ENCODE measurements at places on chromosomes 16 and 17. TPM values are rescaled to one million over a fixed set of nuclear protein-coding genes. Genes with fewer than 3 reads are reported as not detected.

- no peak overlapping the region for H3K27ac ChIP-seq
- no peak for DNase-seq
- peaks cover 12% of the 10 kb centered on the region for H3K36me3 ChIP-seq
- no peaks in the 10 kb centered on the region for H3K27me3 ChIP-seq
Measured at GRCh38 chr16:21185659-21186325, 25.6 kb downstream of the ZP2 start.

GRCh38 chr16:1275791-1276579 lies 20.1 kb downstream of the TPSD1 start:
- no peaks in the 10 kb centered on the region for H3K36me3 ChIP-seq
- peak; percentile 44 for DNase-seq
- no peaks in the 10 kb centered on the region for H3K4me1 ChIP-seq
- H3K27me3 ChIP-seq, result peaks cover 48% of the 10 kb centered on the region

DNA sequence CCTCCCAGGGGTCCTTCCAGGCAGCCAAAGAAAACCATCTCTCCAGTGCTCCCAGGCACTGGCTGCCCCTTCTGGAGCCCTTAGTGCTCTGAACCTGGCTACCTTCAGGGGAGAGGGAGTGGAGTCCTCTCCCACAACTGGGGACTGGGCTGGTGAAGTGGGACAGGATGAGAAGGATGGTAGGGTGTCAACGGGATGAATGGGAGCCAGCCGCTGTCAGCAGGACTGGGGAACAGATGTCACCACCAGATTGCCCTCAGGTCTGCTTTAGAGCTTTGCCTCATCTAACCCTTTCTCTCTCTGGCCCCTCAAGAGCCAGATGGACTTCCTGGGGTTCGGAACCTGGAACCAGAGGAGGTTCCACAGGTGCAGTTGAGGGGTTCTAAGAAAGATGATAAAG lies 488 bp upstream of the SEBOX start:
- no peaks in the 10 kb centered on the region for H3K4me1 ChIP-seq
- peaks cover 17% of the 10 kb centered on the region for H3K36me3 ChIP-seq
- H3K4me3 ChIP-seq, result no peak overlapping the region
- no peaks in the 10 kb centered on the region for H3K27me3 ChIP-seq

DNA sequence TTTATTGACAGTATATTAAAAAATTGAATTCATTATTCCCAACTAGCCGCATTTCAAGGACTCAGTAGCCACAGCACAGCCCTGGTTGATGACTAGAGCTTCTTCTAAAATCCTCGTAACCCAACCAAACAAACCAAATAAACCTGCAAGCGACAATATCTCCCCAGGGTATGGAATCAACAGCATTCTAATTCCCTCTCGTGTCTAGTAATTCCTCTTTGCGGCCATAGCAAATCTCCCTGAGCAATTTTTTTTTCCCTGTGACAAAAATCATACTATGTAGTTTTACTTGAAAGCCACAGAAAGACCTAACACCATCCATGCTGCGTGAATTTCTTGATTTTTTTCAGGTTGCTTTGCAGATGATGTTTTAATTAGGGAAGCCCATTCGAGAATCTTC lies 143.4 kb upstream of the MYOCD start:
- H3K4me3 ChIP-seq, result no peak overlapping the region
- peaks cover 53% of the 10 kb centered on the region for H3K4me1 ChIP-seq
- DNase-seq, result no peak
- H3K27me3 ChIP-seq, result no peaks in the 10 kb centered on the region

- no peak for DNase-seq
- H3K36me3 ChIP-seq, result peaks cover 35% of the 10 kb centered on the region
- H3K4me3 ChIP-seq, result peak overlapping the region; percentile 93
- H3K4me1 ChIP-seq, result peaks cover 16% of the 10 kb centered on the region
Measured at GRCh38 chr16:54285414-54286089, 1.0 kb downstream of the IRX3 start.

DNA sequence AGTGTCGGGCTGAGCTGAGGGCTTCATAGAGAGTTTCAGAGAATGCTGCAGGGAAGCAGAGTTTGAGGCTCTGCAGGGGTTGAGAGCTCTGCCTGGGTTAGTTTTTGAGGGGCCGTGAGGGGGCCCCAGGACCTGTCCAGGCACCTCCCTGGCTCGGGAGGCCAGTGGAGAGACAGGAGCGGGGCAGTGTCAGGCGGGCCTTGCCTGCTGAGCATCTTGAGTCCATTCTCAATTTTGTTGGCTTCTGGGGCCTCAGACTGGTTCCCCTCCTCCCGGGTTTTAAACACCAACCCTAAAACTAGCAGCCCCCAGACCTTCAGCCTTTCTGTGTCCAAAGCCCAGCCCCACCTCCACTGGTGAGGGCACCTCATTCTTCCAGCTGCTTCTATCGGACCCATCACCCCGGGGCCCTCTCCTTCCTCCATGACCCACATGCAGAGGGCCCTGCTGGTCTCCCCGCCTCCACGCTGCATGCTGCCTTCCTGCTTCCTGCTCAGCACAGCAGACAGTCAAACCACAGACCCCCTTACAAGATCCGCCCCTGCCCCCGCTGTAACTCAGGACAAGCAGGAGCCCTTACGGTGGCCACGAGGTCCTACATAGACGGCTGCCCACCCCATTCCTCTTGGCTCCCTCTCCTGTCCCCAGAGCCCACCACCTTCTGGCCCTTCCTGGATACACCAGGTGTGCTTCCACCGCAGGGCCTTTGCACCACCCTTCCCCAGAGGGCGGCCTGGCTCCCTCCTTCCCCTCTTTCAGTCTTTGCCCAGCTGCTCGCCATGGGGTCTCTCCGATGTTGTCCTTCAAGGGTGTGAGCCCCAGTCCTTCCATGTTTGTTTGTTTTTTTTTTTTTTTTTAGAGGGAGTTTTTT lies 3.8 kb downstream of the RNF213 start:
- DNase-seq, result no peak
- H3K36me3 ChIP-seq, result peaks cover 46% of the 10 kb centered on the region
- peaks cover 42% of the 10 kb centered on the region for H3K4me1 ChIP-seq
- H3K4me3 ChIP-seq, result no peak overlapping the region

- no peak overlapping the region for H3K4me3 ChIP-seq
- H3K4me1 ChIP-seq, result no peaks in the 10 kb centered on the region
- H3K36me3 ChIP-seq, result no peaks in the 10 kb centered on the region
- DNase-seq, result no peak
- H3K27me3 ChIP-seq, result no peaks in the 10 kb centered on the region
Measured at GRCh38 chr16:68782198-68783174, 45.4 kb downstream of the CDH1 start.

GRCh38 chr17:70307430-70308225 lies 138.3 kb downstream of the KCNJ2 start:
- no peak overlapping the region for H3K27ac ChIP-seq
- no peak for DNase-seq
- H3K27me3 ChIP-seq, result 0 out of 2 replicates have a peak, but pooled peaks cover 3% of the 10 kb centered on the region

GRCh38 chr16:73025151-73025855 lies 22.6 kb downstream of the ZFHX3 start:
- peaks cover 20% of the 10 kb centered on the region for H3K4me1 ChIP-seq
- DNase-seq, result no peak
- H3K4me3 ChIP-seq, result no peak overlapping the region

DNA sequence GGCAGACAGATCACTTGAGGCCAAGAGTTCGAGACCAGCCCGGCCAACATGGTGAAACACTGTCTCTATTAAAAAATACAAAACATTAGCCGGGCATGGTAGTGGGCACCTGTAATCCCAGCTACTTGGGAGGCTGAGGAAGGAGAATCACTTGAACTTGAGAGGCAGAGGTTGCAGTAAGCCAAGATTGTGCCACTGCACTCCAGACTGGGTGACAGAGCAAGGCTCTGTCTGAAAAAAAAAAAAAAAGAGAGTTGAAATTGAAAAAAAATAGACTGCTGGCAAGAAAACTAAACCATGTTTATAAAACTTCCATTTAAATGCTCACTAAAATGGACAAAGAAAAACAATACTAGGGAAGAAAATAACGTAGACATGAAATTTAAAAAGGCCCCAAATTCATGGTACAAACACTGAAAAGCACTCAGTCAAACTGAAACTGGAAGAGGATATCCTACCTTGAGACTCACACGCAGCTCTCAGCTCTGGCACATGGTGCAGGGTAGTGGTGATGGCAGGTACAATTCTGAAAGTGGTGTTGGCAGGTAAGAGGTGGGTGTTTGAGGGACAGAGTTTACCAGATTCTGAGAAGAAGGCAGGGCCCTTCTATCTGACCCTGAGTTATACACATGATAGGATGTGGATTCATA lies 19.3 kb downstream of the CNTROB start:
- DNase-seq, result no peak
- H3K27me3 ChIP-seq, result no peaks in the 10 kb centered on the region
- H3K27ac ChIP-seq, result no peak overlapping the region
- H3K4me3 ChIP-seq, result no peak overlapping the region
- H3K4me1 ChIP-seq, result no peaks in the 10 kb centered on the region
- H3K36me3 ChIP-seq, result peaks cover 40% of the 10 kb centered on the region

- no peaks in the 10 kb centered on the region for H3K36me3 ChIP-seq
- H3K27me3 ChIP-seq, result peaks cover 93% of the 10 kb centered on the region
- peaks cover 16% of the 10 kb centered on the region for H3K4me1 ChIP-seq
- DNase-seq, result no peak
- peak overlapping the region; percentile 7 for H3K4me3 ChIP-seq
- no peak overlapping the region for H3K27ac ChIP-seq
Measured at GRCh38 chr17:73645050-73645871, 1.0 kb upstream of the SDK2 start.

DNA sequence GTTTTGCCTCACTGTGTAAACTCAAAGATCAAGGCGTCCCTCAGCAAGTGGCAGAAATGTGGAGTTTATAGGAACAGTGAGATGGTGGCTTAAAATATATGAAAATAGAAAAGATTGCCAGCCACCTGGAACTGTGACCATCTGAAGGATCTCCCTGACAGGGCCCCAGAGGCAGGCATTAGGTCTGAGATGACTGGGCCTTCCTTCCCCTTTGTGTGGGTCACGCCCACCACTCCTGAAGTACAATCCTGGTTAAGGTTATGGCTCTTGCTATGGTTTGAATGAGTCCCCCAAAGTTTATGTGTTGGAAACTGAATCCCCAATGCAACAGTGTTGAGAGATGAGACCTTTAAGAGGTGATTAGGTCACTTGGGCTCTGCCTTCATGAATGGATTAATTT lies 6.4 kb downstream of the ST6GALNAC2 start:
- H3K36me3 ChIP-seq, result no peaks in the 10 kb centered on the region
- no peaks in the 10 kb centered on the region for H3K4me1 ChIP-seq
- H3K27ac ChIP-seq, result no peak overlapping the region
- no peaks in the 10 kb centered on the region for H3K27me3 ChIP-seq
- no peak for DNase-seq
- no peak overlapping the region for H3K4me3 ChIP-seq

- no peaks in the 10 kb centered on the region for H3K27me3 ChIP-seq
- H3K4me1 ChIP-seq, result peaks cover 6% of the 10 kb centered on the region
- no peak overlapping the region for H3K27ac ChIP-seq
- H3K4me3 ChIP-seq, result no peak overlapping the region
- no peaks in the 10 kb centered on the region for H3K36me3 ChIP-seq
Measured at GRCh38 chr16:86044241-86044671, 145.3 kb downstream of the IRF8 start.

DNA sequence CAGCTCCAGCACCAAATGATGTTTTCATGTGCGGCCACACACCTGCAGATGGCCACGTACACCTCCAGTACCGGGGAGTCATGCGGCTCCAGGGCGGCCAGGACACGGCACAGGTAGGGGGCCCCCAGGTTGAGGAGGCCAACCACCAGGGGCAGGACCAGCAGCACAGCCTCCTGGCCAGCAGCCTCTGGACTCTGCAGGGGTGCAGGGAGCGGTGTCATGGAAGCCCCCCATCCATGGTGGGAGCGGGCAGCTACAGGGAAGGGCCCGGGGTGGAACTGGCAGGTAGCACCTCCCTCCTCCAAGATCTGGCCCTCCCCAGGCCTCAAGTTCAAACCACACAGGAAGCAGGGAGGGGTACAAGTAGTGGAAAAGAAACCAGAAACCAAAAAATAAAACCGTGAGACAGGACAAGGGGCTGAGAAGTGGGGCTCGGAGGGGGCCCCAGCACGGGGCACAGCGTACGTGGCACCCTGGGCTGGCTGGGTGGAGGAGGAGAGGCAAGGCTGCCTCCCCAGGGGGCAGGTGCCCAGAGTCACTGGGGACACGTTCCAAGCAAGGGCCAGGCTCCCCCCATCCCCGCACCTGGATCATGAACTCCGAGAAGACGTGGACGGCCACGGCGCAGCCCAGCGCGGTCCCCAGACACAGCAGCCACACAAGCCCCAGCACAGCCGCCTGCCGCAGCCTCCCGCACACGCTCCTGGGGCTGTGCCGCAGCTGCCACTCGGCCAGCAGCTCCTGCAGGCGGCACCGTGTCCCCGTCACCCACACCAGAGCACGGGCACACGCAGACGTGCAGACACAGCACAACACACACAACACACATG lies 7.4 kb downstream of the TMC6 start:
- DNase-seq, result no peak
- H3K4me1 ChIP-seq, result peaks cover 9% of the 10 kb centered on the region
- H3K27ac ChIP-seq, result no peak overlapping the region
- H3K4me3 ChIP-seq, result no peak overlapping the region

GRCh38 chr17:83056583-83057396 lies 22.6 kb upstream of the METRNL start:
- no peaks in the 10 kb centered on the region for H3K36me3 ChIP-seq
- H3K27me3 ChIP-seq, result no peaks in the 10 kb centered on the region
- H3K27ac ChIP-seq, result peak overlapping the region; percentile 59
- DNase-seq, result no peak

DNA sequence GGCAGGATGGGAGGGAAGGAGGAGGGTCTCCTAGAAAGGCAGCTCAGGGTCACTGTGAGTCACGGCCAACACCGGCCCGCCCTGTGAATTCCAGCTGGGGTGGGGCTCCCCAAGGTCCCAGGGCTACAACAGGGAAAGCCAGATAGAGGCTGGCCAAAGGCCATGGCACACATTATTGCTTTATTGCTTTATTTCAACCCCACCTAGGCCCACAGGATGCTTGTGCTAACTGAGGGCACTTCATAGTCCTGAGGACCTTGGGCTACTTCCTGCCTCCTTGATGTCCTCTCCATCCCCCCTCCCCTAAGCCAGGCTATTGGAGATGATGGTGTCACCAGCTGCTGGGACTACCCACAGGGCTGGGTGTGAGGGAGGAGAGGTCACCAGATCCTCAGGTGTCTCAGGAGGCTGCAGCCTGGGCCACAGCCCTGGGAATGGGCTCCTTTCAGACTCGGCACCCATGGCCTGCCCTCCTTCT lies 26.1 kb downstream of the LRRC75A start:
- H3K27me3 ChIP-seq, result no peaks in the 10 kb centered on the region
- no peak overlapping the region for H3K4me3 ChIP-seq
- no peak overlapping the region for H3K27ac ChIP-seq
- DNase-seq, result no peak

- peaks cover 10% of the 10 kb centered on the region for H3K36me3 ChIP-seq
- no peak overlapping the region for H3K27ac ChIP-seq
- peaks cover 12% of the 10 kb centered on the region for H3K4me1 ChIP-seq
- H3K4me3 ChIP-seq, result no peak overlapping the region
Measured at GRCh38 chr17:17832032-17832363, 4.8 kb downstream of the SREBF1 start.

The OR4D1 gene
- total RNA-seq, result not detected

The SLC12A3 gene
- total RNA-seq, result not detected

The DOC2B gene
- not detected for total RNA-seq

The KCNJ18 gene
- total RNA-seq, result not detected

The TSPOAP1 gene
- not detected for total RNA-seq

The TPSD1 gene
- total RNA-seq, result not detected

The DNAH2 gene
- not detected for total RNA-seq

The CD79B gene
- not detected for total RNA-seq
